ENCODE measurements at places on chromosomes 7 and 10. TPM values are rescaled to one million over a fixed set of nuclear protein-coding genes. Genes with fewer than 3 reads are reported as not detected.

GRCh38 chr10:89555688-89556445 lies 20.5 kb upstream of the SLC16A12 start:
- H3K36me3 ChIP-seq = no peaks in the 10 kb centered on the region
- no peak overlapping the region for H3K27ac ChIP-seq
- peaks cover 3% of the 10 kb centered on the region for H3K27me3 ChIP-seq
- DNase-seq = no peak

DNA sequence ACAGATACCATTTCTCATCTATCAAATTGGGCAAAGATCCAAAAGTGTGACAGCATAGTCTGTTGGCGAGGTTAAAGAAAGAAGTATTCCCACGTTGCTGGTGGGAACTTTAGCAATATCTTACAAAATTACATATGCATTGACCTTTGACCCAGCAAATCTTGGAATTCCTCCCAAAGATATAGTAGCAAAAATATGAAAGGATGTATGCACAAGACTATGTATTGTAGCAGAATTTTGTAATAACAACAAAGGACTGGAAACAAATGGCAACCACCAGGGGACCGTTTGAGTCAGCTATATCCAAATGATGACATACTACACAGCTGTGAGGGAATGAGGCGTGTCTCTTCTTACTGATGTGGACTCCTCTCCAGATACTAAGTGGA lies 50.2 kb downstream of the KCNH2 start:
- H3K27ac ChIP-seq = no peak overlapping the region
- no peak overlapping the region for H3K4me3 ChIP-seq
- H3K27me3 ChIP-seq = peaks cover 29% of the 10 kb centered on the region
- DNase-seq = no peak
- peaks cover 23% of the 10 kb centered on the region for H3K4me1 ChIP-seq

ELN gene
- total RNA-seq = not detected

GRCh38 chr7:71716690-71717089 lies 584.7 kb downstream of the GALNT17 start:
- H3K4me3 ChIP-seq = no peak overlapping the region
- no peaks in the 10 kb centered on the region for H3K27me3 ChIP-seq
- H3K36me3 ChIP-seq = no peaks in the 10 kb centered on the region
- no peaks in the 10 kb centered on the region for H3K4me1 ChIP-seq
- no peak overlapping the region for H3K27ac ChIP-seq
- no peak for DNase-seq

LIPJ gene
- total RNA-seq = not detected

OPN4 gene
- total RNA-seq = not detected

PTN gene
- not detected for total RNA-seq

ADRB1 gene
- not detected for total RNA-seq

GRCh38 chr7:150947241-150947745 lies 30.8 kb downstream of the KCNH2 start:
- no peaks in the 10 kb centered on the region for H3K27me3 ChIP-seq
- H3K4me3 ChIP-seq = no peak overlapping the region
- no peaks in the 10 kb centered on the region for H3K36me3 ChIP-seq

PODXL gene
- 0.97 TPM for total RNA-seq

DNA sequence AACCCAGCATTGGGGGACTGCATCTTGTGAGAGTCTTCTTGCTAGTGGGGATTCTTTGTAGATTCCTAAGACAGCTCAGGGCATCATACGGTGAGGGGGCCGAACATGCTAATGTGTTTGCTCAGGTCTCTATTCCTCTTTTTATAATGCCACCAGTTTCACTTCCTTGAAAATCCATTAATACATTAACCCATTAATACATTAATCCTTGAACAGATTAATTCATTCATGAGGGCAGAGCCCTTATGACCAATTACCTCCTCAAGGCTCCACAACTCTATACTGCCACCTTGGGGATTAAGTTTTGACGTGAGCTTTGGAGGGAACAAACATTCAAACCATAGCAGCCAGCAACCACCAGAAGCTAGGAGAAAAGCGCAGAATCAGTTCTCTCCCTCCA lies 67.2 kb upstream of the POT1 start:
- H3K27me3 ChIP-seq = no peaks in the 10 kb centered on the region
- no peak overlapping the region for H3K4me3 ChIP-seq
- no peaks in the 10 kb centered on the region for H3K4me1 ChIP-seq
- H3K27ac ChIP-seq = no peak overlapping the region

- H3K27ac ChIP-seq = peak overlapping the region; percentile 100
- H3K4me1 ChIP-seq = peaks cover 20% of the 10 kb centered on the region
- H3K27me3 ChIP-seq = no peaks in the 10 kb centered on the region
- peak overlapping the region; percentile 96 for H3K4me3 ChIP-seq
- DNase-seq = peak; percentile 84
Observed at GRCh38 chr10:43409385-43410109, 561 bp upstream of the HNRNPF start.

INMT gene
- total RNA-seq = 1.3 TPM

ZPBP gene
- not detected for total RNA-seq

DNA sequence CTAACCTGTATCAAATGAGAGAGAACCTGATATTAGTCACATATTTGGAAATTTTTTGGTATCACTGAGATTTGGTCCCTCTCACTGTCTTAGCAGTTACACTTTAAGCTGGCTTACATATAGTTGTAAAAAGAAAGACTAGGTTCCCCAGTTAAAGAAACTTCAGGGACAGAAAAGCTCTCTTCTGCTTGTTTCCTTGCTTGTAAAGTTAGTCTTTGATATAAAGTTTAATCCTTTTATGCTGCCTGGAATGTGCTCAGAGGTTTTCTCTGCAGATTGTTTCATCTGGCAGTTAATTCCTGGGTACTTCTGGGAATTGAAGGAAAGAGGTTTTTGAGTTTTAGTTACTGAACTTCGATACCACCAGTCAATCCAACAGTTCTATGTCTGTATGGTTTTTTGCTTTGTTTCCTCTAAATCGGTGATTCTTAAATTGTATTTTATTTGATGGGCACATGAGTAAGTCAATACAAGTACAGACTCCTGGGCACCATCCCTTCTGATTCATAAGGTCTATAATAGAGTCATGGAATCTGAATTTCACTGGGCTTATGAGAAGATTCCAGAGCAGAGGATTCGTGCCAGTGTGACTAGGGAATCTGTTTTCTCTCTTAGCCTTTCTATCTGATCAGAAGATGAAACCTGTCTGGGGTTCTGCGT lies 1080.9 kb upstream of the C7orf33 start:
- no peaks in the 10 kb centered on the region for H3K27me3 ChIP-seq
- no peaks in the 10 kb centered on the region for H3K4me1 ChIP-seq
- no peak for DNase-seq
- H3K4me3 ChIP-seq = no peak overlapping the region
- H3K27ac ChIP-seq = no peak overlapping the region

TRPV6 gene
- not detected for total RNA-seq

- peak overlapping the region; percentile 94 for H3K4me3 ChIP-seq
- peaks cover 31% of the 10 kb centered on the region for H3K36me3 ChIP-seq
- peaks cover 65% of the 10 kb centered on the region for H3K4me1 ChIP-seq
- no peaks in the 10 kb centered on the region for H3K27me3 ChIP-seq
Observed at GRCh38 chr10:102647443-102648268, 3.4 kb downstream of the TRIM8 start.

AEBP1 gene
- 4.1 TPM for total RNA-seq

GRCh38 chr7:157559596-157560257 lies 222.9 kb downstream of the DNAJB6 start:
- DNase-seq = no peak
- H3K4me1 ChIP-seq = no peaks in the 10 kb centered on the region

DNA sequence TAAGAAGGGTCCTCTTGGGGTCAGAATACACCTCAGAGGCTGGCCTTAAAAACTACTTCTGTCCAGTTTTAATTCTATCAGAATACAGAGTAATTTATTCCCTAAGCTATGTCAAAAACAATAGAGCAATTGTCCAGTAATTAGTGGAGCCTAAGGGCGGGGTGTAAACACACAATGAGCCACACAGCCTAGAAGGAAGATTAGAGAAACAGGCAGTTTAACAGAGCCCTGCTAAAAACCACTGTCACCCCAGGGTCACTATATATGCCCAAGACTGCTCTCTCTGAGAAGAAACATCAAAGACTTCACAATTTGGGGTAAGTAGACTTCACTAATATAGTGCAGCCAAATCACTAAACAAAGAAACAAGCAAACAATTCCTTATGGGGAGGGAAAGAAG lies 27.2 kb upstream of the WNT2 start:
- no peaks in the 10 kb centered on the region for H3K36me3 ChIP-seq
- H3K27me3 ChIP-seq = no peaks in the 10 kb centered on the region
- H3K4me1 ChIP-seq = no peaks in the 10 kb centered on the region
- no peak overlapping the region for H3K27ac ChIP-seq
- DNase-seq = no peak

TAS2R3 gene
- 1.8 TPM for total RNA-seq

- no peaks in the 10 kb centered on the region for H3K27me3 ChIP-seq
- H3K36me3 ChIP-seq = no peaks in the 10 kb centered on the region
- no peaks in the 10 kb centered on the region for H3K4me1 ChIP-seq
- H3K4me3 ChIP-seq = no peak overlapping the region
- no peak for DNase-seq
Observed at GRCh38 chr7:16178585-16178984, 242.8 kb downstream of the CRPPA start.

PAX4 gene
- not detected for total RNA-seq

- H3K36me3 ChIP-seq = no peaks in the 10 kb centered on the region
- H3K4me1 ChIP-seq = no peaks in the 10 kb centered on the region
- H3K27ac ChIP-seq = peak overlapping the region; percentile 9
- no peak overlapping the region for H3K4me3 ChIP-seq
Observed at GRCh38 chr7:99252166-99252895, 20.3 kb upstream of the MYH16 start.

BTBD16 gene
- total RNA-seq = not detected

DNA sequence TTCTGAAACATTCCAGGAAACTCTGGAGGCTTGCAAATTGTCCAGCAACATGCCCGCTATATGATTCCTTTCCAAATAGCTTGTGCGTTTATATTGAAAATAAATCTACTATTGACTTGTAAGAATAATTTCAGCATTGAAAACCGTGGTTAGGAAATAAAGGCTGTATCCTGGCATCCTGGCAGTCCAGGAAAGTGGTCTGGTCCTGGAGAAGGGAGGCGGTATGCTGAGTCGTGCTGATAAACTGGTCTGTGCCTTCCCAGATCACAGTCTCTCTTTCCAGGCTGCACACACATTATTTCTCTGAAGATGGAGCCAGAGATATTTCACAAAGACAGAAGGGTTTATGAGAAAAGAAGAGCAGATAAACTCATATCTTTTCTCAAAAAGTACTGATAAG lies 350.1 kb upstream of the COBL start:
- no peaks in the 10 kb centered on the region for H3K4me1 ChIP-seq
- no peak overlapping the region for H3K4me3 ChIP-seq
- H3K27me3 ChIP-seq = no peaks in the 10 kb centered on the region

GRCh38 chr10:16949816-16950215 lies 132.6 kb upstream of the RSU1 start:
- no peaks in the 10 kb centered on the region for H3K36me3 ChIP-seq
- no peak overlapping the region for H3K27ac ChIP-seq
- no peaks in the 10 kb centered on the region for H3K27me3 ChIP-seq
- H3K4me1 ChIP-seq = peaks cover 29% of the 10 kb centered on the region

- no peaks in the 10 kb centered on the region for H3K27me3 ChIP-seq
- H3K4me3 ChIP-seq = no peak overlapping the region
- H3K27ac ChIP-seq = no peak overlapping the region
- no peak for DNase-seq
- H3K36me3 ChIP-seq = no peaks in the 10 kb centered on the region
Observed at GRCh38 chr10:119689016-119689580, 36.8 kb upstream of the INPP5F start.

Measured in activated CD4-positive, alpha-beta T cell treated with anti-CD3 and anti-CD28 coated beads, Interleukin-2, amount 10 ng/mL, durations not matched to agents 7 days and 5 days (primary cell).